Stimulated activated CD4-positive, alpha-beta T cell treated with anti-CD3 and anti-CD28 coated beads, Interleukin-15, amount 100 ng/mL, for 48 hours (primary cell): ENCODE measurements at places on chromosomes 5 and 9.

DNA sequence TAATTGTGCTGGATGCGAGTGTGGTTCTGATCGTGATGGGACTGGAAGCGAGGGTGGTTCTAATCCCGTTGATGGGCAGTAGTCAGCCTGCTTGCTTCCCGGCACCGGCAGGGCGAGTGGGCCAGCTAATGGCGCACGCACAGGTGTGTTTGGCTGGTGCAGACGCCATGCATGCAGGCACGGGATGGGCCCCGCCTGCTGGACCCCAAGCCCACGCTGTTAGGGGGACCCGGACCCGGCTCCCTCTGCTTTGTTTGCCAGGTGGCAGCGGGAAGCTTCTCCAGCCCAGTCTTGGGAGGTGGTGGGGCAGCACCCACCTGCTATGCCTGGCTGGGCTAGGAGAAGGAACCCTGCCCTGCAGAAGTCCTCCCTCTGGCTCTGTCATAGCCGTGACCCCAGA is 70.3 kb downstream of the VAV2 start:
- no peak for DNase-seq

- no peak for DNase-seq
Measured at GRCh38 chr5:4089087-4089486, 493.5 kb downstream of the IRX1 start.

DNA sequence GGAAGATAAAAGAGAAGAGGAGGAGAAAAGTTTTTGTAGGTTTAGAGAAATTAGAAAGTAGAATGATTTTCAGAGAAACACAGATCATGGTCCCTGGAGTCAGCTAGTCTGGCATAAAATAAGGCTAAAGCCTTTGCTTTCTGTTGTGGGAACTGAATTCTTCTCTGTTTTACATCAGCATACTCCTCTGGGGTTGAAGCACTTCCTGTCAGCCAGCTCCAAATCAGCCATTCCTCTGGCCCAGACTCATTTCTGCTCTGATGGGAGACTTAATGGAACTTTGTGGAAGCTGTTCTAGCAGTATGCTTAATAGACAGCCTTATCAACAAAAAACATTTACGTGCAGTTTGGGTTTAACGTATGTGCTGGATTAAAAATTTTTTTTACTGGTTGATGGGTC is 143.2 kb downstream of the HMHB1 start:
- no peak for DNase-seq

- no peak for DNase-seq
Measured at GRCh38 chr5:97046270-97046982, 96.0 kb downstream of the LIX1 start.

GRCh38 chr9:15310107-15310850 is 3.3 kb upstream of the TTC39B start:
- DNase-seq = no peak

DNA sequence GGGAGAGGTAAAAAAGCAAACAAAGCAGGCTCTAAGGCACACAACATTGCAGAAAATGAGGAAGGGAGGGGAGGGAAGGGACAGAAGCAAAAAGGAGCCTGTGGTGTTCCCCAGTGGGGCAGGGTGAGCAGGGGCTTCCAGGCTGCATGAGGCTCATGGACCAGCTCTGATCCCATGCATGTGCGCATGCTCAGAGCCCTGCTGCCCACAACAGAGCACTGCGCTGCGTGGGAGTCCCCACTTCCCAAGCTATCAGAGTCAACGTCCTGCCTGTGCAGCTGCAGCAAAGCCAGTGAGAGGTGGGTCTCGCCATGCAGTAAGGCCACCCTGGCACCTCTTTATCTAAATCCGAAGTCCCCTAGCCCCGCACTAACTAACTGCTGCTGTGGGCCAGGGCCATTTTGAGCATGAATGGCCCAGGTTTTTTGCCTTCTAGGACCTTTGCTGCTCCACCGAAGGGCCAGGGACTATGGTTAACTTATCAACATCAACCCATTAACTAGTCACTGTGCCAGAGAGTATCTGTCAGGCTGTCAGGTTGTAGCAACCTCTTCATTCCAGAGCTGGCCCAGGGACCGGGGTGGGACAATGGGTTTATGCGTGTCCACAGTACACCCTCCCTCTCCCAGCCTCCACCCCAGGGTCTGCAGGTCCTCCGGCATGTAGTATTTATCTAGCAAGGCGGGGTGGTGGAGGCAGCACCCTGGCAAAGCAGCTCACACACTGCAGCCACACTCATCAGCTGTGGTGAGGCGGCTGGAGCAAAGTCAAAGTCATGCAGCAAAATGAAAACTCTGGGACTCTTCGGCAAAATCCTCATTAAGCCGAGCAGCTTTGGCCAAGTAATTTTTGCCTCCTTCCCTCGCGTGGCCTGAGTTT is 123.6 kb downstream of the SAXO1 start:
- DNase-seq = no peak

GRCh38 chr9:133702798-133703590 is 35.2 kb downstream of the SARDH start:
- DNase-seq = no peak

DNA sequence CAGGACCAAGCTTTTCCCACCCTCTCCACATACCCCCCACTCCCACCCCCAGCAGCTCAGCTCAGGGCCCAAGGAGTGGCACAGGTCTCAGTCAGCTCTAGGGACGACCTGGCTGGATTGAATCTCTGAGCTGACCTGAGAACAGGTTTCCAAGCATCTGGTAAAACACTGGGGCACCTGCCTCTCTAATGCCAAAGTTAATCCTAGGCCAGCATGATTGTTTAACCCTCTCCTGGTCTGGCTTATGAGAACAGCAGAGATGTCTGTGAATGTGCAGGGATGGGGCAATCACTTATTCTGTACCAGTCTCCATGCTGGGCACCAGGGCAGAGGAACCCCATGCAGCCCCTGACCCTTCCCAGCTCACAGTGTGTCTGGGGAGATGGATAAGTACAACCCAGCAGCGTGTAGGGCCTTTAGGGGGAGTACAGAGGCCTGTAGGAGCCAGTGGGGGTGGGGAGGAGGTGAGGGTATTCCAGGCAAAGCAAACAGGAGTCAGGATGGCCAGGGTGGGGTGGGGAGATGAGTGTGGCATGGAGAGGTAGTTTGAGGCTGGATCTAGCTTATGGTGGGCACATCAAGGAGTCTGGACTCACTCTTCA is 678 bp upstream of the KIF12 start:
- DNase-seq = no peak

DNA sequence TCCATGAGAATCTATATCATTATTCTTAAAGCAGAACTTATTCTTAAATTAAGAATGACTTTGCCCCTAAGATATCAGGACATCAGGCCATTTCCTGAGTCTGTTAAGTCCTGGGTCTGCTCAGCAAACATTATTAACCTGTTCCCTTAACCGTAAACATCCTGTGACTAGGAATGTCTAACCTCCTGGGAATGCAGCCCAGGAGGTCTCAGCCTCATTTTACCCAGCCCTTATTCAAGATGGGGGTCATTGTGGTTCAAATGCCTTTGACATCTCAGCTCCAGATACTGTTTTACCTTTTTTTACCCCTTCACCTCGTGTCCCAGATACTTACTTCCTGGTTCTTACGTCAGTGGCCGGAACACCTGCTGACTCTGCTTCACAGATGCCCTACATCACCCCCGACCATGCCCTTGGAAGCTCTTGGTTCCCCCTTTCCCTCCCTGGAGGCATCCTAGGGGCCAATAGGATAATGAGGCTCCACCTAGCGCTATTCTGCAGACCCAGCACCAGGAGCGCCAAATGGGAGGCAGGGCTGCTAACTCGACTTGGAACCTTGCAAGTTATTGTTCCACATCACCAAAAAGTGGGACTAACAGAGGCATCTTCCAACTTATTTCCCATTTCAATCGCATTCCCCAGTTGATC is 182.5 kb downstream of the MED10 start:
- DNase-seq = no peak

GRCh38 chr9:87748881-87749280 is 23.0 kb downstream of the CTSL start:
- no peak for DNase-seq

- DNase-seq = no peak
Measured at GRCh38 chr5:78543916-78544315, 104.7 kb downstream of the LHFPL2 start.

- no peak for DNase-seq
Measured at GRCh38 chr9:127014910-127015540, 100.4 kb downstream of the RALGPS1 start.

GRCh38 chr5:175599210-175599609 is 58.7 kb upstream of the HRH2 start:
- no peak for DNase-seq

GRCh38 chr5:156758011-156758791 is 91.9 kb upstream of the PPP1R2B start:
- DNase-seq = no peak

GRCh38 chr5:15676591-15676990 is 176.6 kb downstream of the FBXL7 start:
- no peak for DNase-seq

- DNase-seq = no peak
Measured at GRCh38 chr9:121688146-121688680, 36.8 kb downstream of the DAB2IP start.

GRCh38 chr9:79700607-79701360 is 129.0 kb downstream of the TLE4 start:
- DNase-seq = no peak

DNA sequence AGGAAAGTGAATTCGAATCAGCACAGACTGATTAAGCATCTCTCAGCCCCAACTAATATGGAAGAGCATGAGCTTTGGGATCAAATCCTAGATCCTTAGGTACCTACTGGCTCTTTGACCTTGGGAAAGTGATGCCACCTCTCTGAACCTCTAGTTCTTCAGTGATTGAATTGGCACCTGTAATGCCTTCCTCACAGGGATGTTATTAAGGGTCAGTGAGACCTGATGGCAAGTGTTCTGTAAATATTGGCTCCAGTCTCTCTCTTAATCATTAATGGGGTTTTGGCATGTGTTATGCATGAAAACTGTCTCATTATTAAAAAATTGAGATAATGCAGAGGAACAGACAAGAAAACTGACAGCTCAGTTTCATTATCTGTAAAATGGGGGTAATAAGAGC is 115.8 kb downstream of the INSYN2B start:
- DNase-seq = no peak

- no peak for DNase-seq
Measured at GRCh38 chr5:169711551-169712225, 74.6 kb downstream of the DOCK2 start.

GRCh38 chr5:27778121-27778520 is 739.7 kb upstream of the CDH9 start:
- no peak for DNase-seq

DNA sequence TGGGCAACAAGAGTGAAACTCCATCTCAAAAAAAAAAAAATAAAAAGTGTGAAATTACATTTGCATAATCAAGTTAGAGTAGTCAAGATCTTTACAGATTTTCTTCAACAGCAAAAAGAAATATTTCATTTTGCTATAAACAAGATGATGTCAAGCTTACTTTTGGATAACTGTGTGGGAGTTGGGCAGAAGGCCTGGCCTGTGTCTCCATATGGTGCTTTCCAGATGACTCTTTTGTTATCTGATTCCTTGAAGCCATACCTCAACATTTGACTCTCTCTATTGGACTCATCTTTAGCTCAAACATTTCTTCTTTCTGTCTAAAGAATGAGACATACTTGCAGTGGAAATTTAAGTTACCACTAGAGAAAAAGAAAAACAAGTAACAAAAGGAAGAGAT is 246.8 kb downstream of the MSX2 start:
- no peak for DNase-seq

DNA sequence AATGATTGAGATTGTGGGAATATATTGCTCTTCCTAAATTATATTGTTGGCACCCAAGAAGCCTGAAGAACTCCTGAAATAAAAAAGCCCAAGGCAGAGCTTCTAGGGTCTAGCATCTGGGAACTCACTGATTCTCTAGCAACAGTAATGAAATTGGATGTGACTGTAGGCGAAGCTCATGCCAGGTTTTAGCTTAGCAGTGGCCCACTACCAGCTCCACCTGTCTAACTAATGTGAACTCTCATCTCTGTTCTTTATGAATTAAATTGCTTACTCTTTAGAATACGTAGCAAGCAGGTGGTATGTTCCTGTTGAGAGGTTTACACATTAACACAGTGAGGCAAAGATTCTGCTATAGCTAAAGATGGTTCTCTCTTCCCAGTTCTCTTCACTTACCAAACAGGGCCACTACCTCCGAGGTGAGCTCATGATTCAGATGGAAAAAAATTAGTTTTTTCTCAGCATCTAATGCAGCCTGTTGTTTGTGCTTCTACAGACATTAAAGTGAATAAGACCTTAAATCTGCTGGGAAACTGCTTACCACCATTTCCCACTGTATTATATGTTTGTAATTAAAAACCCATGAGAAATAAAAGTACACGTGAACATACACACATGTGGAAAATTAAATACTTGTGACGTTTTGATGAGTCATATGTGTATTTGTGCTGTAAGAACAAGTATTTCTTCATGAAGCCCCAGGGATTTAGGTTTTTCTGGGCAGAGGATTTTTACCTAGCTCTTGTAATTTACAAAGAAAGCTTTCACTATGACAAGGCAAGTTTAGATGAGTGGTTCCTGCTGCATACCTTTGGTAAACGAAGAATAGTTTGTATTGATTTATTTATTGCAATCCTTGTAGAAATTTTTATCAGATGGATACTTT is 360.1 kb downstream of the KDM4C start:
- DNase-seq = no peak

- no peak for DNase-seq
Measured at GRCh38 chr9:85130260-85130659, 460.7 kb downstream of the NTRK2 start.

- DNase-seq = no peak
Measured at GRCh38 chr5:88108490-88109279, 160.0 kb downstream of the TMEM161B start.

DNA sequence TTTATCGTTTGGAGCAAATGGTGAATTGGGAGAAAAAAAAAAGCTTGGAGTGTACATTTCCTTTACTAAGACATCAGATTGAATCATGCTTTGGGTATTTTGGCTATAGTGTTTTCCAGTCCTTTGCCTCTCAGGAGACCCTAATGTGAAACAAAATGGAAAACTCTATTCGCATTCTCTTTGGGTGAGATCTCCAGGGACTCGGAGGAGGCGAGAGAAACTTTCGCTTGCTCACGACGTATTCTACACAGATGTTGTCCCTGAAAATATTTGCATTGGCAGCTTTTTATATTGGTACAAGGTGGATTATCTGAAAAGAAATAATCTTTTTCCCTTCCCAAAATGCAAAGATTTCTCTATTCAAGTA is 1240.1 kb upstream of the WWC1 start:
- no peak for DNase-seq

GRCh38 chr5:131272724-131273123 is 8.9 kb downstream of the CDC42SE2 start:
- no peak for DNase-seq

DNA sequence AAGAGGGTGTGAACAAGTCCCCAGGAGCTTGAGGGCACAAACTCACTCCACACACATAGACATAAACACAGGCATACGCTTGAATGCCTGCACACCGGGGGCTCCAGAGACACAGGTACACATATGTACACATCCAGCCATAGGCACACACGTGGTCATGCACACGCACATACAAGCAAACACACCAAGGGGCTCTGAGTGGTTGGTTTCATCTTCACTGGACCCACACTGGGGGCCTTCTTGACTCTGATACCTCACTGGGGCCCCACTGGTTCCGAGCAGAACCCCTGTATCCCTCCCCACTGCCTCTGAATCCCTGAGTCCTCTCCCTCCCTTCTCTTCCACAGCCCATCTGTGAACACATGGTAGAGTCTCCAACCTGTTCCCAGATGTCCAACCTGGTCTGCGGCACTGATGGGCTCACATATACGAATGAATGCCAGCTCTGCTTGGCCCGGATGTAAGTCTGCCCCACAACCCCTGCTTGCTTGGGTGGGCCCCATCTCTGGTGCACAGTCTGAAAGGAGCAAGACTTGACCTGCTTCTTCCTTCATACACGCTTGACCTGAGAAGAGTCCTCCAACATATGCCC is 6.4 kb downstream of the SPINK4 start:
- DNase-seq = no peak

GRCh38 chr5:83322273-83322924 is 149.1 kb upstream of the VCAN start:
- DNase-seq = no peak
